ENCODE measurements at places on chromosomes 1 and 21. TPM values are rescaled to one million over a fixed set of nuclear protein-coding genes. Genes with fewer than 3 reads are reported as not detected.

RABIF gene
- 11.4 TPM for polyA plus RNA-seq

RSPH1 gene
- 15.3 TPM for polyA plus RNA-seq

MANEAL gene
- polyA plus RNA-seq = 4.7 TPM

SH2D5 gene
- polyA plus RNA-seq = 1.2 TPM

DCDC2B gene
- 0.37 TPM for polyA plus RNA-seq

CAMK2N1 gene
- 73.5 TPM for polyA plus RNA-seq

ATXN7L2 gene
- 6.3 TPM for polyA plus RNA-seq

FOXJ3 gene
- polyA plus RNA-seq = 40.0 TPM

DNALI1 gene
- polyA plus RNA-seq = 66.9 TPM

MATN1 gene
- polyA plus RNA-seq = 0.11 TPM
